ENCODE measurements at places on chromosomes 11 and 22.

GRCh38 chr11:132962041-132962440 is 570.3 kb downstream of the OPCML start:
- DNase-seq = no peak

DNA sequence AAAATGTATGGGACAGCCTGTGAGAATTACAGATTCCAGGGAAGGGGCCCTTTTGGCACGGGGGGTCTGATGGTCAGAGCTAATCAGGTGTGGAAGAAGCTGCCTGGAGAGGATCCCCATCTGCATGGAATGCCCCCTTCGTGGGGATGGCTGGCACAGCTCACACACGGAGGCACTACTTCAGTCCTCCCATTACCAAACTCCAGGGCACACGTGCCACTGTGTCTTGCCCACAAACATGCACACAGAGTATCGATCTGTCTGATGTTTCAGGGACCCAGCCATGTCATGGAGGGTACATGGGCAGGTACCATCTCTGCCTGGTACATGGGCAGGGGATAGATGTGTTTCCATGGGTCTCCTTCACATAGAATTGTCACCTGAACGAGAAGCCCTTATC is 14.7 kb downstream of the KCNQ1OT1 start:
- DNase-seq = no peak

- DNase-seq = no peak
These were observed 3.4 kb downstream of the SLC25A1 start for GRCh38 chr22:19175026-19175601.

GRCh38 chr22:46739094-46739870 is 1.2 kb upstream of the CERK start:
- peak; percentile 61 for DNase-seq

DNA sequence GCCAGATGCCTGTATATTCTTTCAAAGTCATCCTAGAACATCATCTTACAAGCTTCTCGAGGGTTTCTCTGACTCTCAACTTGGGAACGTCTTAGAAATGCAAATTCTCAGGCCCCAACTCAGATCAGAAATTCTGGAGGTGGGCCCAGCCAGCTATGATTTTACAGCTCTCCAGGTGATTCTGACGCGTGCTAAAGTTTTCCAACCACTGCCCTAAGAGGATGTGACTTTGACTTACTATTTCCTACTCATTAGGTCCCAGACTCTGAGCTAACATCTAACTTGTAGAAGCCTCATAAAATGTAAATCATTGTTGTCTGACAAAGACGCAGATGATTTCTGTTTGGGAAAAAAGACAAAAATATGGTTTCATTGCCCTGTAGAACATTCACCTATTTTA is 61.1 kb downstream of the IRAG1 start:
- no peak for DNase-seq

DNA sequence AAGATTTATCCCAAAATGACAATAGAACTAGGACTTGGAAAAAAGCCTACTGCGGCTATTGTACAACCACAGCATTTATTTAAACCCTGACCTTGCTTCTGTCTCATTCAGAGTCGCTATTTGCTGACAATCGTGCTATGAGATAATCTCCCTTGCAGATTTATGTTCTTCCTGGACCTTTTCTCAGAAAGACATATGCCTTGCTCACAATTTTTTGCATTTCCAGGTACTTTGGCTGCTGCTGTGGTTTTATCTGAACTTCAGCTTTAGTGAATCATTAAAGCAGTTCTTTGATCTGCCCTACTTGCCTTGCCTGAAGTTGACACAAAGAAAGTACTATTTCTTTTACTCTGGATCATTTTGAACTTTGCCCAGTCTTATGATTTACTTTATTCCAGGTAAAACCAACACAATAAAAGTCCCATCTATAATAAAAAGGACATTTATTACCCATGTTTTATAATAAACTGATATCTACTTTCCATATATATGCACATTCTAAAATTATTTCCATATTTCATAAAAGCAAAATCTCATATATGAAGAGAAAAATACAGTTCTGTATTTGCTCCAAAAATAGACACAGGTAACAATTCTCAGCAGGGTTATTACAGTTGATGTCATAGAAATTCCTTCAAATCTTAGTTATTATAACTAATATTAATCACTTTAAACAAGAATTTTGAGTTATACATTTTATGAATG is 63.4 kb upstream of the CARD18 start:
- DNase-seq = no peak

Data from suppressor macrophage treated with lipopolysaccharide for 4 hours (primary cell).